ENCODE measurements at places on chromosomes 4 and X.

DNA sequence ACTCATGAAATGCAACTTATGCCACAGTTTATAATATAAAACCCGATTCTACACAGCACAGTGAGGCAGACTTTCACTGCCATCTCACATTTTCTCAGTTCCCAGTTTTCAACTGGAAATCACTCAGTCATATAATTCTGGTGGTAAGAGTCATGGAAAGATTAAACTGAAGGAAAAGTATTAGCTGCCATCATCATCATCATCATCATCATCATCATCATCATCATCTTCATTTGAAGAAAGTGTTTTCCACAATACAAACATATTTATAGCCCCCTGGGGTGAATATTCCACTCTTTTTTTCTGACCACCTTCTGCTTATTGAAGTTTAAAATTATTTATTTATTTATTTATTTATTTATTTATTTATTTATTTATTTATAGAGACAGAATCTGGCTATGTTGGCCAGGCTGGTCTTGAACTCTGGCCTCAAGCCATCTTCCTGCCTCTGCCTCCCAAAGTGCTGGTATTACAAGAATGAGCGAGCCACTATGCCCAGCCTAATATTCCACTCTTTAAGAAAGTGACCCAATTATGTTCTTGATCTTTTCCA lies 6.0 kb upstream of the UBQLN2 start:
- DNase-seq: no peak

- DNase-seq: no peak
These were observed 77.1 kb downstream of the HMX1 start for GRCh38 chr4:8794491-8794890.

GRCh38 chr4:125397226-125397625 lies 82.5 kb downstream of the FAT4 start:
- no peak for DNase-seq

- peak; percentile 37 for DNase-seq
These were observed 880.6 kb upstream of the FRG1 start for GRCh38 chr4:189060104-189060503.

DNA sequence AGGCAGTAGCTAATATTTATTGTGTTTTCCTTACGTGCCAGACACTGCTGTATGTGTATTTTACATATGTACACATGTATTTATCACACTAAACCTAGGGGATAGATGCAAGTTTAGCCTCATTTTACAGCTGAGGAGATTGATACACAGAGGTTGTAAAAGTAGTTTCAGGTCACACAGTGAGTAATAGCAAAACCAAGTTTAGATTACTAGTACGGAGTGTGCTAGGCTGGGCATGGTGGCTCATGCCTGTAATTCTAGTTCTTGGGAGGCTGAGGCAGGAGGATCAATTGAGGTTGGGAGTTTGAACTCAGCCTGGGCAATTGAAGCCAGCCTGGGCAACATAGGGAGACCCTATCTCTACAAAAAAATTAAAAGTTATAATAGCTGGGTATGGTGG lies 701.1 kb upstream of the ATOH1 start:
- no peak for DNase-seq

GRCh38 chr4:92733231-92733630 lies 429.5 kb downstream of the GRID2 start:
- no peak for DNase-seq

DNA sequence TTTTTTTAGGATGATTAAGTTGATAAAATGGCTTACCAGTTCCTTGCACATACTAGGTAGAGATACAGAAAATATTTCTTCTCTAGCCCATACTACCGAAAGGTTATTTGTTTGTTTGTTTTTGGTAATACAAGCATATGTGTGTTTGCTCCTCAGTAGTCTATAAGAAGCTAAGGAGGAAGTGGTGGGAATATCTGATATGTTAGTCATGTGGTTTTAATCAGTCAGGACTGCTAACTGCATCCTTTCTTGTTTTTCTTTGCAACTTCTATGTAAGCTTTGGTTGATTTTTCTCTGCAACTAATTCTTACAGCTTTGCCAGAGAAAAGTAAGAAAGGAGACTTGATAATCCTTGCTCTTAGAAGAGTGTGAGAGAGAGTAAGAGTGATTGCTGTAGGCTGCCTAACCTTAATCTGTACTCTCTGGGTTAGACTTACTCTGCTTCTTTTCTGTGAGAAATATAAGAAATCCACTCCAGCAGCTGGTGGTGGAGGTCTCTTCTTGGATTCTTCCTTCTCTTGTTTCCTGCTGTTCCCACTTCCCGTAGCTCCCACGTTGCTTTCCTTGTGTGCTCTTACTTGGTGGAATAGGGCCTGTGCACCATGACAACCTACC lies 28.3 kb downstream of the SEPTIN11 start:
- DNase-seq: no peak

DNA sequence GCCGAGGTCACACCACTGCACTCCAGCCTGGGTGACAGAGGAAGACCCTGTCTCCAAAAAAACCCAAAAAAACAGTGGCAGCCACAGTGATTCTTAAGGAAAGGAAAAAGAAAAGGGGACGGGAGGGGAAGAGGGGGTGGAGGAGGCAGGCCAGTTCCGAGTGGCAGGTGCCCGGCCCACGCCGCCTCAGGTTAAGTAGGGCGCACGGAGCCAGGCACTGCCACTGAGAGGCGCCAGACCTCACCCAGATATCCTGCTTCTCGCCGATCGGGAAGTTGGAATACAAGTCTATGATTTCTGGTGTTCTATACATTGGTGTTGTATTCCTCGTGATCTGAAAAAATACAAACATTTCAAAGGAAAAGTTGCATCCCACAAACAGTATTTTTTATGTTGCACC lies 35.9 kb downstream of the GAK start:
- DNase-seq: no peak

DNA sequence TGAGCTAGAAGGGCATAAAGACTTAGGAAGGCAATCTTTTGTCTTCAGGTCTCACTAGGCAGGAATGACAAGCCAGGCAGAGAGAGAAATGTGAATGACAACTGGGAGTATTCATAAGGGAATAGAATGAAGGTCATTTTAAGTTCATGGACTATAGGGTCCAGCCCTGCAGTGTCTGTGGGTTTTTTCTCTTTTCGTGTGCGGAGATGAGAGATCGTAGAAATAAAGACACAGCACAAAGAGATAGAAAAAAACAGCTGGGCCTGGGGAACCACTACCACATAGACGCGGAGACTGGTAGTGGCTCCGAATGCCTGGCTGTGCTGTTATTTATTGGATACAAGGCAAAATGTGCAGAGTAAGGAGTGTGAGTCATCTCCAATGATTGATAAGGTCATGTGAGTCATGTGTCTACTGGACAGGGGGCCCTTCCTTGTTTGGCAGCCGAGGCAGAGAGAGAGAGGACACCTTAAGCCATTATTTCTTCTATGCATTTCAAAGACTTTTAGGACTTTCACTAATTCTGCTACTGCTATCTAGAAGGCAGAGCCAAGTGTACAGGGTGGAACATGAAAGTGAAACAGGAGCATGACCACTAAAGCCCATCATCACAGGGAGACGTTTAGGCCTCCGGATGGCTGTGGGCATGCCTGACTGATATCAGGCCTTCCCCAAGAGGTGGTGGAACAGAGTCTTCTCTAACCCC lies 921.8 kb upstream of the PCDH10 start:
- no peak for DNase-seq

DNA sequence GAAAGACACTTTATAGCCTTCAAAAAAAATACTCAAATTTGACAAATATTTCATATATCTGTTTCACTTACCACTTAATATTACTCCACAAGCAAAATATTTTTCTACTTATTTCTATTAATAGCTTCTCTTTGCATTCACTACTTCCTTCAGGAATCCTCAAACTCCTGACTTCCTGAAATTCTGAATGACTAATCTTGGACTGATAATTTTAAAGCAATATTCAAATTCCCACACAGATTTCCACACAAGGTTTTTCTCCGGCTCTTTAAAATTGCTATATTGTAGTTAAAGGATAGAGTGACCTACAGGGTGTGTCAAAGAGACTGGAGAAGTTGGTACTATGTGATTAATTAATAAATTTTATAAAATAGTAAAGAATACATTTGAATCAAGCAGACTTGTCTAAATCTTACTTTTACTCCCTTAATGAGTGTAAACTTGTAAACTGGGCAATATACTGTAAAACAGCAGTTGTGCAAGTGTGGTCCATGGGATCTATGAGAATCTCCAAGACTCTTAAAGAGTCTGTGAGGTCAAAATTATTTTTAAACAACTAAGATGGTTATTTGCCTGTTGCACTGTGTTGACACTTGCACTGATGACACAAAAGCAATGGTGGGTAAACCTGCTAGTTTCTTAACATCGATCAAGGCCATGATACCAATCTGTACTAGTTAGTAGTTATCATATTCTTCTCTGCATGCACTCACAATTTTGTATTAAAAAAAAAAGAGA lies 44.5 kb downstream of the ANKRD17 start:
- DNase-seq: no peak

DNA sequence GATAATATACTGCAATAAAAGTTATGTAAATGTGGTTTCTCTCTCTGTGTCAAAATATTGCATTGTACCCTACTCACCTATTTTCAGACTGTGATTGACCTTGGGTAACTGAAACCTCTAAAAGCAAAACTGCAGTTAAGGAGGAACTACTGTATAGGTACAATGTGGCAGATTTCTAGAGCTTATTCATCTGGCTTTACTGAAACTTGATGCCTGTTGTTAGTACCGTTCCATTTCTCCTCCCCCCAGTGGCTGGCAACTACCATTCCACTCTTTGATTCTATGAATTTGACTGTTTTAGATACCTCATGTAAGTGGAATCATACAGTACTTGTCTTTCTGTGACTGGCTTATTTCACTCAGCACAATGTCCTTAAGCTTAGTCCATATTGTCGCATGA lies 61.9 kb downstream of the HOPX start:
- no peak for DNase-seq

GRCh38 chrX:70422851-70423341 lies at the start of gene GDPD2:
TSS of gene GDPD2 (plus strand) at chrX:70423314. CDS start at chrX:70424985, 1,671 bp downstream.
- no peak for DNase-seq

DNA sequence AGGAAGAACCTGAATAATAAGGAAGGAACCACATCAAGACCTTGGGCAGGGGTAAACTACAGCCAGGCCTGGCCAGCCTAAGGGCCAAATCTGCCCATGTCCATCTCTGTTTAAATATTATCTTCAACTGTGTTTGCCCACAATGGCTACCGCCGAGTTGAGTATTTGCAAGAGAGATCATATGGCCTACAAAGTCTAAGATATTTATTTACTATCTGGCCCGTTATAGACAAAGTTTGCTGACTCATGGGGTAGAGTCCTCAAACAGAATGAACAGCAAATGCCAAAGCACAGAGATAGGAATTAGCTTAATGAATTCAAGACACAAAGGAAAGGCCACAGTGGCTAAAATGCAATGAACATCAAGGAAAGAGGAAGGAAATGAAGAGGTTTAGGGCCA lies 44.8 kb downstream of the RPS6KA3 start:
- no peak for DNase-seq

DNA sequence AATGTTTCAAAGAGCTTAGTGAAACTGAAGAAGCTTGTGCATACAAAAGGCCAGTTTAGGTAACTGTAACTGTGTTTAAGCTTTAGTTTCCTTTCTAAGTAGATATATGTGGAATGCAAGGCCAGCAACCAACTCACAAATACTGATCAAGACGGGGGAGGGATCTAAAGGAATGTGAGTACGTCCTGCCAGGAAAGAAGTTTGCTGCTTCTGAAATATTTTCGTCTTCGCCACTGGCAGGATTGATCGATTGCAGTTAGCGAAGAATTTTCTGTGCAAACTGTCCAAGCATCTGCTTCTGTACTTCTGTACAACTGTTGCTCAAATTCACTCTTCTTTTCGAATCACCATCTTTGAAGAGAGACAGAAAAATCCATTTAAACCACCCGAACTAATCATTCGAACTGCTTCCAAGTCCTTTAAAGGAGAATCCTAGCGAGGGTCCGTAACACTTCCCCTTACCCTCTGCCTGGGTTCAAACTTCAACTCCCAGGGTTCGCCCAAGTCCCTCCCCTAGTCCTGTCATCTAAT lies 373 bp upstream of the INTS6L start:
- no peak for DNase-seq

- no peak for DNase-seq
These were observed 240.0 kb upstream of the PSAPL1 start for GRCh38 chr4:7674706-7675105.

DNA sequence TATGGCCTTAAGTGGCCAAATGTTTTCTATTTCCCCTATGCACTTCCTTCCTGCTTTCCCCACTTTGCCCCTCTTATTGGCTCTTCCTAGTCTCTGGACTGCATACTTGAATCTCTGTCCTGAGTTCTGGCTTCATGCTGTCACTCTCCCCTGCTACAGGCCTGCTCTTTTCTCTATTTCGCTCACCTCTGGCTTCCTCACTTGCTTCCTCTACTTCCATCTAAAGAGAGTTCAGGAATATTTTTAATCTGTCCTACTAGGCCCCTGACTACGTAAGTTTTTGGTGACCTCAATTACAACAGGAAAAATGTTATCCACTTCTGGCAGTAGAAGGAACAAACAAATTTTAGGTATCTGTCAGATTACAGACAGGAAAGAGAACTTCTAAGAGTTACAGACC lies 65.7 kb upstream of the WDR17 start:
- no peak for DNase-seq

DNA sequence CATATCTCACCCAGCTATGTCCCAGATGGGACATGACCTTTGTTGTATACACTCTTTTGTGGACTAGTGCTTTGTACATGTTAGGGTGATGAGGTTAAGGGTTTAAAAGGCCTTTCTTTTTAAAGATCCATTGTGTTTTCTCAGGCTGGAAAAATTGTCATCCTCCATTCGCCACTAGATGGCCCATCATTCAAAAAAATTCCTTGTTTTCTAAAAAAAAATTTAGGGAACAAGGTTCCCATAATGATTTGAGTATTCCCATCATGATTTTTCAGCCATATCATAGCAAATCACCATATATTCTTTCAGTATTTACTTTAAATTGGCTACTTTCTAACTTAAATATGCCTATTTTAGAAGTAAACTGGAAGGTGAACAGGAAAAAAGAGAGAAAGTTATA lies 91.9 kb upstream of the TMEM164 start:
- no peak for DNase-seq

DNA sequence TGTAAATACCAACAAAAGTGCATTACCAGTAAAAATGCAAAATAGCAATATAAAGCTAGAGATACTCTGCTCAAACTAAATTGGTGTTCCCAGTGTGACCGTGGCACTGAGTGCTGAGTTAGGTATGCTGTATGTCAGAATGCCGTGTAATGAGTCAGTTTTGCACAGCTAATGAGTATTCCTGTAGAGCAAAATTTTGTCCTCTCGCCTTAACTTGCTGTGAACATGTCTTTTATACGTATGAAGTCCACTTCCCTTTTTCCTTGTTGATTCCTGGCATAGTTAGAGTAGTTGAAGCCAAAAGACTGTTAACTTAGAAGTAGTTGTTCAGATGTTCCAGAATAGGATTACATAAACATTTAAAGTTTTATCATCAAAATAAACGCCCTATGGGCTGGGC lies 11.5 kb downstream of the DCLK2 start:
- DNase-seq: no peak

GRCh38 chr4:83922402-83922801 lies 386.5 kb downstream of the GPAT3 start:
- no peak for DNase-seq

- no peak for DNase-seq
These were observed 688 bp upstream of the EVC start for GRCh38 chr4:5710065-5710960.

- DNase-seq: no peak
These were observed 560.9 kb downstream of the KCNIP4 start for GRCh38 chr4:21387683-21388082.

Data from AG09309 (cell line).